ENCODE measurements at places on chromosomes 7 and 10. TPM values are rescaled to one million over a fixed set of nuclear protein-coding genes. Genes with fewer than 3 reads are reported as not detected.

The ACSM6 gene
- polyA plus RNA-seq, result 0.19 TPM

- DNase-seq, result no peak
Measured at GRCh38 chr7:152663148-152663740, 12.7 kb downstream of the XRCC2 start.

GRCh38 chr7:26141077-26141476 is 10.9 kb upstream of the NFE2L3 start:
- no peak for DNase-seq

- no peak for DNase-seq
Measured at GRCh38 chr10:660970-661596, 28.4 kb downstream of the DIP2C start.

The GPR158 gene
- 1.1 TPM for polyA plus RNA-seq

The PDZD7 gene
- 0.51 TPM for polyA plus RNA-seq

DNA sequence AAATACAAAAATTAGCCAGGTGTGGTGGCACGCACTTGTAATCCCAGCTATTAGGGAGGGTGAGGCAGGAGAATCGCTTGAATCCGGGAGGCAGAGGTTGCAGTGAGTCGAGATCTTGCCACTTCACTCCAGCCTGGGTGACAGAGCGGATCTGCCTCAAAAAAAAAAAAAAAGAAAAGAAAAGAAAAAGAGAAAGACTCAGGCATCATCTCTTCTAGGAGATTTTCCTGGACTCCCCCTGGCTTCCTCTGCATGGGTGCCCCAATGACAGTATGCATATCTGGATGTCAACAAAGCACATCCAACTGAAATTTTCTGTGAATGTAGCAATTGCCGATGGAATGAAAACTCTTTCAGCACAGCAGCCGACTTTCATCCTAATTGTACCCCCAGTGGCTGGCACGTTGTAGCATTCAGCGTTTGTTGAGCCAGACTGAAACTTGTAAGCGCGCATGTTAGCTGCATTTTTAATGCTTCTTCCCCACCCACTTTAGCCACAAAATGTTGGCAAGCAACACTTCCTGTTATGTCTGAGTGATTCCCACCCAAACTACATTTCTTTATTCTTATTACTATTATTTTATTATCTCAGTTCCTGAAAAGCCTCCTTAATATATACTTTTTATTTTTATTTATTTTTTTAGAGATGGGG is 70.2 kb downstream of the PRTFDC1 start:
- DNase-seq, result peak; percentile 44

The NUTM2E gene
- polyA plus RNA-seq, result 0.40 TPM

DNA sequence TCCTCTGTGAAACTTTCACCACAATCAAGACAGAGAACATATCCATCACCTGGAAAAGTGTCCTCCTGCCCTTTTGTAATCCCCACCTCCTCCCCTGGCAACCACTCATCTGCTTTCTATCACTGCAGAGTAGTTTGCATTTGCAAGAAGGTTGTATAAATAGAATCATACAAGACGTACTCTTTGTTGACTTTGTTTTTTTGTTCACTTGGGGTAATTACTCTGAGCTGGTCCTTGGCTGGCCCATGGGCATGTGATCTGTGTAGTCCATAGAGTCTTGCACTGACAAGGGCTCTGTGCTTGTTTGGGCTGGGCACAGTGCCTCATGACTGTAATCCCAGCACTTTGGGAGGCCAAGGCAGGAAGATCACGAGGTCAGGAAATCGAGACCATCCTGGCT is 7.8 kb upstream of the HACD1 start:
- no peak for DNase-seq

DNA sequence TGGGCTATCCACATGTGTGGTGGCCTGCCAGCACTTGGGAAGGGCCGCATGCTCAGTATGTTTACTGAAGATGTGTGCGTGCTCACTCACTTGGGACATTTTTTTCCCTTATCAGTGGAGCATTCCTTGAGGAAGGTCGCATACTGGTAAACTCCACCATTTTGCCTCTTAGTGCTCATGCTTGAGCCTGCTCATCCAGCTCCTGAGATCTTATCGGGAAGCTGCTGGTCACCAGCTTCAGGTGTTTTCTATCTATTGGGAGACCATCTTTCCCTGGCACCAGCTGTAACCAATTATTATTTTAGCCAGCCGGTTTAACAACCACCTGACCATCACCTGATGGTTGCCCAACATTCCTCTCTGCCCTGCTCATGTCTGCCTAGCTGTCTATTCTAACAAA is 35.0 kb upstream of the TRIM24 start:
- no peak for DNase-seq

Data from right lung (tissue), 10 donors.